ENCODE measurements at places on chromosomes 16 and 17.

DNA sequence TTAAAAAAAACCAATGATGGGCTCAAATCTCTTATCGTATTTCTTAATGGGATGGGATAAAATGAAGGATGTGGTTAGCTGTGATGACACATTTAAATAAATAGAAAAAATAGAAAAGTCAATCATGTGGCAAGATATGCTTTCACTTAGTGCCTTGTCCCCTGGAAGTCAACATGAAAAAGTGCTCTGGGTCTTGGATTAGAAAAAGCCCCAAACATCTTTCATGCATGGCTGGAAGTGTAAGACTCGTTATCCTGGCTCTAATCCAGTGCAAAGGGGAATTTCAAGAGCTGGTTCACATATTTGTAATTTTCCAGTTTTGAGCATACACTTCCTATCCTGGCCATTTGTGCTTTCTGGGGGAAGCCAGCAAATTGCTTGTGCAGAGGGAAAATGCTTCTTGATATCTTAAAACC, 160.9 kb downstream of the MAP2K6 start:
- no peak for DNase-seq

- peak; percentile 72 for DNase-seq
These were observed 31.2 kb downstream of the CTU2 start for GRCh38 chr16:88737298-88738150.

DNA sequence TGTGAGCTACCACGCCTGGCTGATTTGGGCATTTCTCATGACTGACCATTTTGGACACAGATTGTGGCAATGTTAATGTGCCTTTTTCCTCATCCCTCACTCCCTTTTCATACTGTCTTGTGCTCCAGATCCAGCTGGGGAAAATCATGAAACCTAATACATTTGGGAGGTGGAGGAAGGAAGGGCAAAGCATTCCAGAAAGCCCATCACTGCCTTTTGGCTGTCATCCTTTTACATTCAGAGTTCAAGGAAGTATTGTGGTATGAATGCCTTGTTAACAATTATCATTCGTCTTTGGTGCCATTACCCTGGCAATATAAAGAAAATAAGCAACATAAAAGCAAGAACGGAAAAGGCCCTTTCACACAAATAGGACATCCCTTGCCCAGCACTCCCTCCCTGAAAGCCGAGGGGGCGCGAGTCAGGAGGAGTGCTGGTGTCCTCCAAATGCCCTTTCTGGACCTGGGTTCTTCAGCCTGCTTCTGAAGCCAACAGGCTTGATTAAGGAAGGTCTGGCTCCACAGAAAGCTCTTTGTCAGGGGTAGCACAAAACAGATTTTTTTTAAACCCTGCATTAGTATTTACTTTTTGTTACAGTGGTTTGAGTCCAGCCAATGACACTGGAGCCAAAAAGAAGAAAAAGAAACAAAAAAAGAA, 20.1 kb downstream of the NMT1 start:
- DNase-seq: no peak

- no peak for DNase-seq
These were observed 14.4 kb upstream of the CDIPT start for GRCh38 chr16:29877266-29877961.

DNA sequence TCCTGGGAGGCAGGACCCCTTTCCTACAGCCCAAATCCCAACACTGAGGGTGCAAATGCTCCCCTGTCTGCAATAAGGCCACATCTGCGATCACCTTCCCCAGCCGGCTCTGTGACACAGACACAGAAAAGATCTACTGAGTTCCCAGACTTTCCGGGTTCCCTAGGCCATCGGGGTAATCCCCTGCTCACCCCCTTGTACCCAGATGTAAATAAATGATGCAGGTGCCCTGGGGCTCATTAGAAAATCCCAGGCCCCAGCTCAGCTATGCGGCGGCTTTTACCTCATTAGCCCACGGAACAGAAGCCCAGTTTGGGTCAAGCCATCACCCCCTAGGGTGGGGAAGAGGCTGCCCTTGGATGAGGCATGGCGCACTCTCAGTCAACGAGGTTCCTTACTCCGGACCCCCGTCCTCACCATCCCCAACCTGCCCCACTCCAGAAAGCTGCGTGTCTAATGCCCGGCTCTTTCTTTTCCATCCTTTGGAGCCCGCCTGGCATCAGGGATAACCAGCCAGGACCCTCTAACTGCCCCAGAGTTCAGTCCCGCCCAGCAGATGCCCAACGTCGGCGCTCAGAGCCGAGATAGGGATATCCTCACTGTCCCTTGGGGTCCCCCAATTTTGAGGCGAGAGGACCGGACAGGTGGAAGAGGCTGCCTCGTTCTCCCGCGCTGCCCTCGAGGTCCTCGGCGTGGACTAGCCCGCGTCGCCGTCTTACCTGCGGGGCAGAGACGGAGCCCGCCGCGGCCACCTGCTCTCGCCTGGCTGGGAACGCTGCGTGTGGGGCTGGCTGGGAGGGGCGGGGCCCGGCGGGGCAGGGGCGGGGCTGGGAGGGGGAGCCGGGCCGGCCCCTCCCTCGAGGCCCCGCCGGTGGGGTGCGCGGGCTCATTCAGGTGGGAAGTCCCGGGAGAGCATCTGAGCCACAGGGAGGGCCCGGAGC, at the start of gene ZNF385C:
Gene ZNF385C (minus strand): TSS at position 783 of the 941 bp plus-strand sequence. CDS start 35,417 bp downstream, outside the sequence.
- no peak for DNase-seq

DNA sequence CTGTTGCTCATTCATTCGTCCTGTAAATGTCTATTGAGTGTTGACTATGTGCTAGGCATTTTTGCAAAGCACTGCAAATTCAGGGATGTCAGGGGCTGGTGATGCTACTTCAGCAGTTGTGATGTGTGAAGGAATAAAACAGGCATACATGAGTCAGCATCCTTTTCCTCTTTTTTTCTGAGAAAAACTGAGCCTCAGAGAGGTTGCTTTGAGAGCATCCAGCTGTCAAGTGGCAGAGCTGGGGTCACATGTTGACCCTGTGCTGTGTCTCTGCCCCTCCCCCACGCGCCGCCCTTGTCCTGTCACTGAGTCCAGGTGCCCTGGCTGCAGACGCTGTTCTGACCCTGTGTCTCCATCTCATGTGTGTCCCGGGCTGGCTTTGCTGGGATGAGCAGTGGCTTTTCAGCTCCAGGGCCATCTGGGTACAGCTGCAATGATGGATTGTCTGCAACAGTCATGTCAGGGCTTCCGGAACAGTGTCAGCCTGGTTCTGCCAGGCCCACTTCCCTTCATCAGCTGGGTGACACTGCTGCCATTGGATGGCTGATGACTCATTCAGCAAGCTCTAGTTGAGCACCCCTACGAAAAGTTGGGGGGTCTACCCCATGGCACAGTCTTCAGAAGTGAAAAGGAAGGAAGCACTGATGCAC, 14.9 kb downstream of the SEC14L5 start:
- DNase-seq: no peak

DNA sequence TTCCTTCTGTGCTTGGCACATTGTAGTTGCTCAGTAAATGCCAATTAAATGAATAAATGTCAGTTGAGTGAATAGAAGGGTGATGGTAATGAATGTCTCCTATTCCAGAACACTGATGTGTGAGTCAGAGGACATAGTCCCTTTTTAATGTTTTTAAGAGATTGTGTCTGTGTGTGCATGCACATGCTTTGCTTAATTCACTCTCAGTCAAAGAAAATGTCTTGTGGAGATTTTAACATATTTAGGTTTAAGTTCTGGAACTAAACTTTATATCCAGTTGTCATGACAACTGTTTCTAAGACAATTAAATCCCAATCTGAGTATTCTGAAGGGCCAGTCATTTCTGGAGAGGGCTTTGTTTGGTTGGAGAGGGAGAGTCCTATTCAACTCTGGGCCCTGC, 255.3 kb upstream of the CDH11 start:
- no peak for DNase-seq

GRCh38 chr17:75688209-75688825, 21.2 kb downstream of the SAP30BP start:
- DNase-seq: no peak

DNA sequence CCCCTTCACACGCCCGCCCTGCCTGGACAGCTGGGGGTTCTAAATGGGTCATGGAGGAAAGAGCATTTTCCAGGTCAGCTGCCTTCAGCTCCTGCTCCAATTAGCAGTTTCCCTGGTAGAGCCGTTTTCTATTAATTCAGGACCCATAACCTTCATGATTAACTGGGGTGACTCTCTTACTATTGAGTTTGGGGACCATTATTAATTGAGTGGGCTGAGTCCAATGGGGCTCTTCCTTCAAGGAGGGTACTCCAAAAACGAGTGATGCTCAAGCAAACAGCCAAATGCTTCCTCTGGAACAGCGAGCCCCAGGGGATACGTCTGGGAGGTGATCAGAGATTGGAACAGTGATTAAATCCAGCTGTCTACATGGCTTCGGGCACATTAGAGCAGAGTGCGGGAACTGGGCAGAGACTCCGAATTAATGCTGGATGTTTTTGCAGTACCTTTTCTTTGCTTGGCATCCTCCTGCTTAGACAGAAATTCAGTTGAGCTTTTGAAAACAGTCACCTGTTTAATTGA, 68.1 kb upstream of the CACNG3 start:
- DNase-seq: no peak

GRCh38 chr17:61947367-61948078, 19.7 kb upstream of the INTS2 start:
- DNase-seq: no peak

DNA sequence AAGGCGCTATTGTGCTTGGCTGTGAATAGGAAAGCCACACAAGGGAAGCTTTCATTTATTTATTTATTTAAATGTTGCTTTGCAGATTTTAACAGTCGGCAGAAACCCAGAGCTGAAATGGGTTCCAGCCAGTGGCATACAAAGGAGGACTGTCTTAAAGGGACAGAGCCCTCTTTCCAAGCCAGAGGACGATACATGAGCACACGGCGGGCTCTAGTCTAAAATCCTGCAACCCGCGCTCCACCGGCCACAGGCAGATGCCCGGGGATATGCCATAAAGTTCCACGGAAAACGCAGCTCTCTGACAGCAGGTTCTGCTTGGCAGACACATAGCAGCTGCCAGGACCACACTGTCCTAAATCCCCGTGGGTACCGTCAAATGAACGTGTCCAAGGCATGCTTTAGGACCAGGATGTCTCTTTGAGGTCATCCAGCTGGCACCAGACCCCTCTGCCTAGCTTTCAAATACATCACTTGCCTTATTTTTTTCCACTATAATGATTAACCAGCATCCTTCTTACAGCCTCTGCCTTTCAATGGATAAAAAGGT, 64.6 kb downstream of the CYTH1 start:
- DNase-seq: no peak

GRCh38 chr16:3608069-3608468, 3.3 kb downstream of the SLX4 start:
- no peak for DNase-seq

DNA sequence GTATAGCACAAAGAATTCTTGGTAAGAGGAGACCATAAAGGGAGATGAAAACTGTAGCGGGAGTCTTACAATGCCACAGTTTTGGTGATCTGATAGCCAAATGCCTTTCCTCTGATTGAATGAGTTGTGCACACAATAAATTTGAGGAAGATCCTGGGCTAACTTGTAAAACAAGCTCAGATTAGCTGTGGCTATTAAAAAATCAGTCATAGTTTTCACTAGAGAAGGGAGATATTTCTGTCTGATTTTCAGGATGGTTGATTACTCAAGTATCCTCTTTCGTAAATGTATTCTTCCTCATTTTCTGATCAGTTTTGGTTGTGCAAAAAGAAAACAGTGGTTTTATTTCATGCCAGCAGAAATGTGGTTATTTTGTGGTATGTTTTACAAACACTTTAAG, 9.1 kb upstream of the METTL9 start:
- DNase-seq: no peak

GRCh38 chr16:64711026-64711425, 410.8 kb downstream of the CDH11 start:
- DNase-seq: no peak

DNA sequence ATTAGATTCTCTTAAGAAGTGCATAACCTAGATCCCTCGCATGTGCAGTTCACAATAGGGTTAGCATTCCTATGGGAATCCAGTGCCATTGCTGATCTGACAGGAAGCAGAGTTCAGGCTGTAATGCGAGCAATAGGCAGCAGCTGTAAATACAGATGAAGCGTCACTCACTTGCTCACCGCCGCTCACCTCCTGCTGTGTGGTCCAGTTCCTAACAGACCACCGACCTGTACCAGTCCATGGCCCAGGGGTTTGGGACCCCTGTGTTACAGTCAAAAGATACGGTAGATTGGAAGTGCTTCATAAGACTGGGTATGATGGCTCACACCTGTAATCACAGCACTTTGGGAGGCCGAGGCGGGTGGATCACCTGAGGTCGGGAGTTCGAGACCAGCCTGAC, 2.8 kb downstream of the STAT5A start:
- DNase-seq: no peak

DNA sequence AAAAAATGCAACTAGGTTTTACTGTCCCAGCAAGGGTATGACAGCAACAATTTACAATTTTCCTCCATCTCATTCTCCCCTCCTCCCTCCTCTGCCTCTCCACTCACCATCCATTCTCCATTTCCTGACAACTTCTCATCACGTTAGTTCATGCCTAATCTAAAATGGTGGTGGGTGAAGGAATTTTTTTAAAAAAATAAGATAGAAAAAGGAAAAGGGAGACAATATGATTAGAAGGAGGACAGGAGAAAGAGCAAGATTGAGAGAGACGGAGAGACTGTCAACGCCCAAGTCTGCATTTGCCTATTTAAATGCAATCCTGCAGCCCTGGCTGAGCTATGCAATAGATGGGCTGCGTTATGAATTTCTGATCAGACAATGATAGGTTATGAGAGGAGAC, 380.7 kb upstream of the PSMD7 start:
- DNase-seq: no peak

DNA sequence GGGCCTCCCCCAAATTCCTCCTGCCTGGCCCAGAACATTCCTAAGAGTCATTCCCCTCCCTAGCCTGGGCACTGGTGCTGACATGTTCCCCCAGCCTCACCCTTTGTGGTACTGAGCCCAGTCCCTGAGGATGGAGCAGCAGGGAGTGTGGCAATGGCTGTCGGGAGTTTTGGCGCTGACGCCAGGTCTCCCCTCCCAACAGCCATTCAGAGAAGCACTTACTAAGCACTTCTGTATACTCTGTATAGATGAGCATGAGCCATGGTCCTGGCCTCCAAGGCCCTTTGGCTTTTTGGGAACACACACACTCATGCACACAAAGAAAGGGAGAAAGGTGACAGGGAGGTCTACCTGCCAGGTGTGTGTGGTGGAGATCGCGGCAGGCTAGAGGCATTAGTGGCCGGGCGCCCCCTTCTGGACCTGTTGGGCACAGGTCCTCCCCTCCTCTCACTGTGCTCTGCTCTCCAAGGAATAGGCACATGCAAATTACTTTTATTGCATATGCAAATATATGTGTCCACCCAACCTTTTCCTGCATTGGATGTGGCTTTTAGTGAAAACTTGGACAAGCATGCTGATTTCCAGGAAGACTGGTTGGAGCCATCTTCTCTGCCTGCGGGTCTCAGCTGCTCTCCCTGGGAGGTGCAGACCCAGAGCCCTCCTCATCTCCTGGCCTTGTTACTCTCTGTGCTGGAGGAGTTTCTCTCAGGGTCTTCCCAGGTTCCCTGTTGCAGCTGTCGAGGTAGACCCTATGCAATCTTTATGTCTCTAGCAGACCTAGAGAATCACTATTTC, 17.4 kb upstream of the C17orf107 start:
- DNase-seq: peak; percentile 48

- peak; percentile 76 for DNase-seq
These were observed 1.9 kb upstream of the PER1 start for GRCh38 chr17:8153957-8154607.
